Breast epithelium (tissue), 4 donors: ENCODE measurements at places on chromosomes 3 and 15. TPM values are rescaled to one million over a fixed set of nuclear protein-coding genes. Genes with fewer than 3 reads are reported as not detected.

Gene GRK7
- total RNA-seq: 0.15 TPM

- DNase-seq: no peak
Observed at GRCh38 chr3:72009851-72010443, 225.0 kb upstream of the PROK2 start.

DNA sequence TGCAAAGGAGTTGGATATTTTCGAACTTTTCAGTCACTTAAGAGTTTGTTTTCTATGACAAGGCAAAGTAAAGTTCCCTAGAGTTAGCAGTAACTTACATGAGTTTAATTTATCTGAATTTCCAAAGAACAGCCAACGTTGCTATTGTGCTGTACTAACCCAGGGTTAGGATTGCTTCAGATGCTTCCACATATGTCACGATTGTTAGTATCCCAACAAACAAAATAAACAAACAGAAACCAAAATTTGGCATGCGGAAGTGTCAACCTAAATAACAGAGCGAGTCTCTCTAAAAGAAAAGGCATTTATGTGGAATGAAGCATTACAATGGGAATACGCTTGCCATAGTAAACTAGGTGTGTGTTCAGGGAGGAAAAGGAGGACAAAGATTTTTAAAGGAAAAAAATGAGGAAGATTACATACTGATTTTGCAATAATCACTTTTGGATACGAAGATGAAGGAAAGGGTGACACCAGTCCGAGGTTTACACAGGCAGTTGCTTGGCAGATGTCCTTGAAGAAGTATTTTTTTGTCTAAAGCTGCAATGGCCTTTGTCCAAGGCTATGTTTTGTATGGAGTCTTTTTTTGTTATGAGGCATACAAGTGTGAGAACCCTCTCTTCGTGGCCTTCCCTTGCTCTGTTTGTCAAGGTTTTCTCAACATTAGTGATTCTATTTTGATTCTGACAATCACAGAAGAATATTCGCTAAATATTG is 267.9 kb downstream of the GABRG3 start:
- DNase-seq: no peak

DNA sequence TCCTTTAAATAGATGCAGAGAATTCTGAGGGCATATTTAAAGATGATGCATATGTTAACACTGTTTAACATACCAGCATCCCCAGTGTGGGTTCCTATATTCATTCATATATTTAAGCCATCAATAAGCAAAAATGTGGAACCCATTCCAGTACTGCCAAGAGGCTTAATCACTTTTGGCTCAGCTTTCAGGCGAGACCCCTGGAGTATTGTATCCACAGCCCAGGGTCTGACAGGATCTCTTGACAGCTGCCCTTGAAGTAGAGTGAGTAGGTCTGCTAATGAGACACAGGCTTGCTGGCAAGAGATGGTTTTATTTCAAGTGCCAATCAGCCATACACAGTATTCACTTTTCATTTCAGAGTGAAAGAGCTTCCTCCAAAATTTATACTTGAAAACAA is 367.3 kb downstream of the OCA2 start:
- no peak for DNase-seq

Gene ZNF80
- total RNA-seq: 0.33 TPM

DNA sequence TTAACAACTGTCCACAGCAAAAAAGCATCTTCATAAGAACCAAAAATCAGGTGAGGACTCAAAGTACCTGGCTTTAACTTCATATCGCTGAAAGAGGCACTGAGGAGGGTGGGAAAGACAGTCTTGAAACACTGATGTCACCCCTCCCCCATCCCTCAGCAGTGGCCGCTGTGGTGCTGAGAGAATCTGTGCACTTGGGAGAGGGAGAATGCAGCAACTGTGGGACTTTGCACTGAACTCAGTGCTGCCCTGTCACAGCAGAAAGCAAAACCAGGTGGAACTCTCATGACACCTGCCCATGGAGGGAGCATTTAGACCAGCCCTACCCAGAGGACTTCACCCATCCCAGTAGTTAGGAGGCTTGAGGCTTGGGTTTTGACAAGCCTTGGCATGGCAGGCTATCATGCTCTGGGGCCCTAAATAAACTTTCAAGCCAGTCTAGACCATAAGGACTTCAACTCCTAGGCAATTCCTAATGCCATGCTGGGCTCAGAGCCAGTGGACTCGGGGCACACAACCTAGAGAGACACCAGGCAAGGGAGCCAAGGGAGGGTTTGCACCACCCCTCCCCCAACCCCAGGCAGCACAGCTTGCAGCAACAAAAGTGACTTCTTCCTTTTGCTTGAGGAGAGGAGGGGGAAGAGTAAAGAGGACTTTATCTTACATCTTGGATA is 6.1 kb upstream of the ZSCAN2 start:
- DNase-seq: no peak

Gene CADM2
- total RNA-seq: 6.9 TPM

DNA sequence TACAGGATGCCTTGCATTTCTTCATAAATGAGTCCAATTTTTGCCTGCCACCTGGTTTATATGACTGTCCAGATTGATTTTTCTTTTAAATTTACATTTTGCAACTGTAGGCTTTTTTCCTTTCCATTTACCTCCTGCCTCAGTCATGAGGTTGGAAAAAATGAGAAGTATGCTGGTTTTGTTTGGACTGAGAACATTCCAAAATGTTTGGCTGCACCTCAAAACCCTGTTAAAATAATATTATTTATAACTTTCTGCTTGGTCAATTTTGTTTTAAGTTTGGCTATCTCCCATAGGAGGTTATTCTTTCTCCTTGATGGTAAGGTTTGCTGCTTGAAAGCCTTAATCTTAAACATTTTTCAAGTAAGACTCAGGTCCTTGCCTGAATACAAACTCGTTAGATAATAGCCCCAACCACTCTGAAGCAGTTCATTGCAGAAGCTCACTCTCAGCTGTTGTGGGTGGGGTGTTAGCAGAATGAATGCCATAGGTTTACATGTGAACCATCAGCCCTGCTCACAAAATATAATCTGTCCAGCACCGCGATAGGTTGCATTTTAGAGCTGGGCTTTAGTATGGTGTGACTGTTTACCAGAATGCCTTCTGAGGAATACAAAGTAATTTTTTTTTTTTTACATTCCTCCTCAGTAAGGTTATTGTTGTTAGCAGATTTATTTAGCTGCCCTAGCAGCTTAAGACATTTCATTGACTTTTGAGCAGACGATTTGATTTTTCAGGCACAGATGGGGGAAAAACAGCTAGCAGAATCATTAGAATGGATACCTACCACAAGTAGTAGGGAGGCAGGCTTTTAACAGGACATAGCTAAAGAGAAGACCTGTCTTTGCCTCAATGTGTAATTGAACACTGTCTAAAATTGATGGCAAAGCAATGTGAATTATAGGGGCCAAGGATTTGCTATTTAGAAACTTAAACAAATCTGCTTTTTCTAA is 630.8 kb upstream of the KCNMB2 start:
- DNase-seq: no peak

- DNase-seq: no peak
Observed at GRCh38 chr3:78888635-78889034, 879.2 kb downstream of the ROBO1 start.

DNA sequence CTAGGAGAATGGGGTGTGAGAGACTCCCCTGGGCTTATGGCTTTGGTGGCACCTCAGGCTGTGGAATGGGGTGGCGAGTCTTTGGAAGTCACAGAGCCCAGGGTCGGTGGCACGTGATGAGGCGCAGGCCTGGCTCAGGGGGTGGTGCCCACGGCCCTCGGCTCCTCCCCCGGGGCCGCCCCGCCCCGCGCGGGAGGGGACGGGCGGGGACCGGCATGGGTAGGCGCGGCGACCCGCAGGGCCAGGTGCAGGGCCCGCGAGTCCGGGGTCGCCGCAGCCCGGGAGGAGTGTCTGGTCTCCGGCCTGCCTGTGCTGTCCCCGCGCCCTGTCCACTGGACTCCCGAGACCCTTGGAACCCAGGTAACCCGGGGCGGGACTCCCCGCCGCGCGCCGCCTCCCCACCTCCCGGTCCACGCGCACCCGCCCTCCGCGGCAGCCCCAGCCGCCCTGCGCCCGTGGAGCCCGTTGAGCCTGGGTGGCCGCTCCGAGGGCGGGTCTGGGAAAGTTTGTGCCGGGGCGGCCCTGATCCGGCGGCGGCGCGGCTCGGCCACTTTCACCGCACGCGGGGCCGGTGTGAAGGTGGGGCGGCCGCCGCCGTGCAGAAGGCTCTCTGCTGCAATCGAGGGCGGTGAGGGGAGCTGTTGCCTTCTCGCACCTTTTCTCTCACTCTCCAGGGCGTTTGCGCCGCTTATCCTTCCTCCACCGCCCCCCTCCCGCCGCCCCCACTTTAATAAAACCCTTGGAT is at the start of gene PAQR5:
Gene PAQR5 (plus strand): TSS at position 216 of the 745 bp plus-strand sequence. CDS start 61,169 bp downstream, outside the sequence.
- DNase-seq: no peak

DNA sequence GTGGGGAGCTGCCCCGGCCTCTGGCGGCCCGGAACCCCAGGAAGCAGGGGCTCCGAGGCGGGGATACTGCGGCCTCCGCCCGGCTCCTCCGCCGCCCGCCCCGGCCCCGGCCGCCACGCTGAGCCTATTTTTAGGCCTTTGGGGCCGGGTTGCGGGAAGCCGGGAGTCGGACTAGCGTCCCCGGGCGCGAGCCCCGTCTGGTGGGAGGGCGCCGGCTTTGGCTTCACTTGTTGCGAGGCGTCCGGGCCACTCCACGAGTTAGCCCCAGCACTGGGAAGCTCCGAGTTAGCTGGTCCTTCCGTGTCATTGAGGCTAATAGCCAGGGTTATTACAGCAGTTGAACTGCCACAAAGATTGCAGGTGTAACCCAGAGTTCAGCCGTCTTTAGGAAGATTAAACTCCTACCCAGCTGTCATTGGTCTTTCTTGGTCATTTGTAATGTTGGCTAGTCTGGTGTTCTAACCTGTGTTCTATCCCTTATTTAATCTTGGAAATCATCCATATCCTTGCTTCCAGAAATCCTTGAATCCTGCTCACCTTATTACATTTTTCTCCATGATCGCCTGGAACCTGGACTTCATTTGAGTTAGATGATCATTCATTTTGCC is 791 bp downstream of the GYG1 start:
- peak; percentile 28 for DNase-seq

DNA sequence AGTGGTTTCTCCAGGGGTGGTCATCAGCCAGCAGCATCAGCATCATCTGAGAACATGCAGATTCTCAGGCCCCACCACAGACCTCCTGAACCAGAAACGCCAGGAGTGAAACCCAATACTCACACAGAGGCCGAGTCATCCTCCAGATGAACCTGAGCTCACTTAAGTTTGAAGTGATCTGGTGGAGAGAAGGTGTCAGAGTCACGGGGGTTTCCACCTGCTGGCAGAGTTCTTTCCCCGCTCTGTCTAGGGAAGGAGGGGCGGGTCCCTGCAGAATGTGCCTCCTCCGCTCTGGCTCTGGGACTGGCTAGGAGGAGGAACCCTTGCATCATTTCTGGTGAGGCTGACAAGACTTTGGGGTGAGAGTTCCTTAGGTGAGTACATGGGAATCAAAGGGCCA is 13.3 kb upstream of the KIF23 start:
- DNase-seq: no peak

DNA sequence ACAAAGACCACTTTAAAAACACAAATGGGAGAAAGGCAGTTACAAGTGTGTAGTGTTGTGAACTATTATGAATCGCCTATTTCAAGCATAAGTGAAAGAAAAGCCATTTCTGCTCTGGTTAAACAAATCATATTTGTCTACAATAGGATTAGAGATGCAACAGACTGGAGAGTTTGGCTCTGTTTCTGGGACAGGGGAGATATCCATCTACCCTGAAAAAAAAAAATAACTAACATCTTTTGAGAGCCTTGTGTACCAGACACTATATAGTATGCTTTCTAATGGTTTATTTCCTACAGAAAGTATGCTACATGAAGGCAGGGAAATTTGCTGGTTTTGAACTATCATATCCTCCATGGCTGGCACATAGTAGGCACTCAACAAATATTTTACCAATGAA is 106.7 kb upstream of the FHIT start:
- DNase-seq: no peak

Gene NDN
- 39.2 TPM for total RNA-seq
